Dermis blood vessel endothelial cell (primary cell): ENCODE measurements at places on chromosomes 6 and 20.
A peak's percentile ranks its signal among the peaks of the same experiment; 100 is the strongest.

DNA sequence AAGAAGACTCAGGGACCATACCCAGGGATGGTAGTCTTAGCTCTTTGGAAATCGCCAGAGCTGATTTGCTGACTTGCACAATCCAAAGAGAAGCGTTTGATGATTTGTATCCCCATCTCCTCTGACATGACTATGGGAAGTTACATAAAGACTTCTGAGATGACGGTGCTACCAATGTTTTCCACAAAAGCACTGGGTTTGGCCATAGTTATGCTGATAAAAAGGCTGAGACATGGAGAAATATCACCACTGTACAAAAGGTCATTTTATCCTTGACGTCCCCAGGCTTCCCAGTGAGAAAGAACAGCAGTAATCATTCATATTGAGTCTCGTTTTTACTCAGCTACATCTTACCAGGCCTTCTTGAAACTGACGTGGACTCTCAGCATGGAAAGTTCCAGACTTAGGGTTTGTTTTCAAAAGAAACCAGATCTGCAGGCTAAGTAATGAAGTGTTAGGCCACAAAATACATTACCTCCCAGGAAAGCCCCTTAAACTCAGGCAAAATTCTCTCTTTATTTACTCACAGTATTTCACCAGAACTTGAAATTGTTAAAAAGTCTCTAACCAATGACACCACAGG lies 370.3 kb upstream of the JARID2 start:
- no peak for DNase-seq

- DNase-seq = peak; percentile 76
These were observed 18.0 kb downstream of the TUBB2A start for GRCh38 chr6:3139090-3139903.

GRCh38 chr6:15026832-15027231 lies 219.0 kb upstream of the JARID2 start:
- no peak for DNase-seq

- DNase-seq = no peak
These were observed 3.9 kb upstream of the SLC9A8 start for GRCh38 chr20:49808753-49809152.

- peak; percentile 18 for DNase-seq
These were observed 78.4 kb upstream of the FBXL4 start for GRCh38 chr6:99026135-99026534.

DNA sequence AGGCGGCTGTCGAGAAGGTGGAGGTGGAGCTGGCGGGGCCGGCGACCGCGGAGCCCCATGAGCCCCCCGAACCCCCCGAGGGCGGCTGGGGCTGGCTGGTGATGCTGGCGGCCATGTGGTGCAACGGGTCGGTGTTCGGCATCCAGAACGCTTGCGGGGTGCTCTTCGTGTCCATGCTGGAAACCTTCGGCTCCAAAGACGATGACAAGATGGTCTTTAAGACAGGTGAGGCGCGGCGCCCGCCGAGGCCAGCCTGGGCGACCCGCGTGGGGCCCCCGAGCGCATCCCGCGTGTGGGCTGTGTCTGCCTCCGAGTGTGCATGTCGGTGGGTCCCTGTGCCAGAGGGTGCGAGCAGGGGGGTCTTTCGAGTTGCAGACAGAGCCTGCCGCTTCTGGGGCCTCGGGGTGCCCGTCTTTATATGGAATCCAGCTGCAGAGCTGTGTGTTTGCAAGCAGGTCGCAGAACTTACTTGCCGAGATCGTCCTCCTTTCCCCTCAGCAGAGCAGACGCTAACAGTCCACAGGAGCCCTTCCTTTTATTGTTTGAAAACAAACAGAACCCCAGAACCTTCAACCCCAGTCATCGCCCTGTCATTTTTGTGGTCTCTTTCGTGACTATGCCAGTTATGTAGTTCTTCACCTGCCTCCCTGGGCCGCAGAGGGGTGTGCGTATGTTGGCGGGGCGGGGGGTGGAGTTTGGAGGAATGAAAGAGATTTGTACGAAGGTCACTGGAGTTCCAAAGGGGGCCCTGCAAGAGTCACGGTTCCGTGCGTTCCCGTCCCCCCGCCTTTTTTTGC lies 766 bp downstream of the SLC16A10 start:
- DNase-seq = peak; percentile 9

GRCh38 chr6:92762443-92763273 lies 656.7 kb downstream of the EPHA7 start:
- DNase-seq = no peak

GRCh38 chr6:99195986-99196655 lies 153.4 kb downstream of the FAXC start:
- no peak for DNase-seq

GRCh38 chr6:33206864-33207551 lies 1.3 kb upstream of the RING1 start:
- DNase-seq = peak; percentile 56

DNA sequence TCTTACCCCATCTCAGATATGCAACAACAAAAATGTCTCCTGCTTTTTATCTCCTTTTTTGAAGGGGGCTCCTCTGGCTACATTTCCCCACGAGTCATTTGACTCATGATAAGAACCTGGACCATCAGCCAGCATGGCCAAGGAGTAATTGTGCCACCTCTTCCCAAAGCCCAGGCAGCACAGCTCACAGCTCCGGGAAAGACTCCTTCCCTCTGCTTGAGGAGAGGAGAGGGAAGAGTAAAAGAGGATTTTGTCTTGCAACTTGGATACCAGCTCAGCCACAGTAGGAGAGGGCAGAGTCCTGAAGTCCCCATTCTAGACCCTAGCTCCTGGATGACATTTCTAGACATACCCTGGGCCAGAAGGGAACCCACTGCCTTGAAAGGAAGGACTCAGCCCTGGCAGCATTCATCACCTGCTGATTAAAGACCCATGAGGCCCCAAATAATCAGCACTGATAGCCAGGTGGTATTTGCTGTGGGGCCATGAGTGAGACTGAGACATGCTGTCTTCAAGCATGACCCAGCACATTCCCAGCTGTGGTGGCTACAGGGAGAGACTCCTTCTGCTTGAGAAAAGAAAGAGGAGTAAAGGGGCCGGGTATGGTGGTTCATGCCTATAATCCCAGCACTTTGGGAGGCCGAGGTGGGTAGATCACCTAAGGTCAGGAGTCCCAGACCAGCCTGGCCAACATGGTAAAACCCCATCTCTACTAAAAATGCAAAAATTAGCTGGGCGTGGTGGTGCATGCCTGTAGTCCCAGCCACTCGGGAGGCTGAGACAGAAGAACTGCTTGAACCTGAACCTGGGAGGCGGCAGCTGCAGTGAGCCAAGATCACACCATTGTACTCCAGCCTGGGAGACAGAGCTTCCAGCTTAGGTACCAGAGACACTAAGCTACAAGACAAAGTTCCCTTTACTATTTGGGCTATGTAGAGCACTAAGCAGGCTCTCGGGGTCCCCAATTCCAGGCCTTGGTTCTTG lies 28.1 kb downstream of the NCOA6 start:
- DNase-seq = no peak

DNA sequence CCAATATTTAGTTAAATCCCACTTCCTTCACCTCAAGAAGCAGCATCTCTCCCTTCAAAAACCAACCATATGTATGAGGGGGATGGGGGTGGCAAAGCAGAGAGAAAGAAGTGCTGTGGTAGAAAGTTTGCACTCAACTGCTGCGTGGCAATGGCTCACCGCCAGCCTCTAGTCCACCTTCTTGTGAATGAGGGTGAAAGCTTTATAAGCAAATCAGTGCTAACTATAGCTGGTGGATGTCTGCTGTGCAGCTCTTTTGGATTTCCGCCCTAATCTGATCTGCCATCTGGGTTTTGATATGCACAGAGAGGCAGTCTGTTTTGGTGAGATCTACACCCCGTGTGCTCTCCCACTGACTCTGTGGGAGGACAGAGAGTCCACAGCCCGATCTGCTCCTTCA lies 281.2 kb upstream of the SUPT3H start:
- no peak for DNase-seq

- peak; percentile 74 for DNase-seq
These were observed 29.8 kb downstream of the NEDD9 start for GRCh38 chr6:11202513-11203305.

DNA sequence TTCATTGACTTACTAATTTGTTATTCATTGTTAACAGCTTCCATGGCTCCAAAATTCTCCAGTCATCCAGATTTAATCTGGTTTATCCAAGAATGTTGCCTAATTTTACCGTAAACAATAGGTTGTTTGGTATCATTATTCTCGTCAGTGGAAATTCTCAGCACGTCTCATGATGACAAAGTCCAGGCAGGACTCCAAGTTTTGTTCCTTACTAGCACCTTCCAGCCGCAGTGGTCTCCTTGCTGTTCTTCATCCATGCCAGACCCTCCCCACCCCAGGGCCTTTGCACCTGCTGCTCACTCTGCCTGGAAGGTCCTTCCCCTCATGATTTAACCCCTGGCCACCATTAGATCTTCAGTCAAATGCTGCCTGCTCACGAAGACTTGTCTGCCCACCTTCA lies 48.1 kb upstream of the NAA20 start:
- DNase-seq = no peak

DNA sequence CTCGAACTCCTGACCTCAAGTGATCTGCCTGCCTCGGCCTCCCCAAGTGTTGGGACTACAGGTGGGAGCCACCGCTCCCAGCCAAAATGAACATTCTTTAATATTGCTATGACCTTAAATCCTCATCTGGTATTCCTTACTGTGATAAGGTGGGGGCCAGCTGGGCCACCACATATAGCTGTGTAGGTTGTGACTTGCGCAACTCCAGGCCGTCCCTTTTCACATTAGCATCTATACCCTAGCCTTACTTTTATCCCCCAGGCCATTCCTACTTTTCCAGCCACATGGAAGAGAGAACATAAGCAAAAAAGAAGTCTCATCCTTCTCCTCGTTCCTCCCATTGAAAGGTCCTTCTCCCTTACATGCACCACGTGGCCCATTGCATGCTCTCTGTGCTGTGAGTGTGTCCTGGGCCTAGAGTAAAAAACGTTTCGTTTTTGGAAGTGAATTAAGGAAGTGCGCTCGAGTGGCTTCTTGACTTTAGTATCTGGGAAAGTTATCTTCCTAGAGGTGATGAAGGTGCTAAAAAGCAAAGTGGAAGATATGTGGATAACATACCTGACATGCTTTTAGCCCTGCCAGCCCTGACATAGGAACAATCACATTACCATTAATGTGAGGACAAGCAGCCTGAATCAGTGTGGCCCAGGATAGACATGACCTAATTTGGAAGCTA lies 56.8 kb upstream of the KIF13A start:
- no peak for DNase-seq

GRCh38 chr6:134954272-134955000 lies 4.5 kb upstream of the ALDH8A1 start:
- no peak for DNase-seq

DNA sequence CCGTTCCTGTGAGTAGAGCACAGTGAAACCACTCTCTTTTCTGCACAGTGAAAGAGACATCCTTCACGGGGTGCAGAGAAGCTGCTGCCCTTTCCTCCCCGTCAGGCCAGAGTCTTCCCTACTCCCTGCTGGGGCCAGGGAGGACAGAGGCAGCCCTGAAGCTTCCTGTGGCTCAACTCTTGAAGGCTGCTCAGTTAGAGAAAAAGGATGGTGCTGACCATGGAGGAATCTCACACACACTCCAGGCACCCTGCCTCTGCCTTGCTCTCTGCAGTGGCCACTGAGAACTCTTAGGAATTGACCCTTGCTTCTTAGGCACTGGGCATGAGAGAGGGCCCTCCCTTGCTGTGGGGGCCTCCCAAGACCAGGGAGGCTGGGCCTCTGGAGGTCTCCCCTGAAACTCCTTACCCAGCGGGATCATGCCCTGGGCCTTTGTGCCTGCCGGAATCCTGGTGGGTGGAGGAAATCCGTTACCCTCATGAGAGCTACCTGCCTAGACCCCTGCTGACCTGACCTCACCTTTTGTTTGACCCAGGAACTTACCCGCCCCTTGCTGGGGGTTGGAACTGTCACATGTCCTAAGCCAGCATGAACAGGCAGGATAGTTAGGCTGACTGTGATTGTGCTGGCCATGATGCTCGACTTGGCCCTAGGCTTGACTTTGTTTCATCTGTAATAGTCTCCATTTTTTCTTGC lies 65.0 kb upstream of the CD93 start:
- DNase-seq = no peak

GRCh38 chr6:6569096-6569810 lies 19.3 kb upstream of the LY86 start:
- DNase-seq = no peak

DNA sequence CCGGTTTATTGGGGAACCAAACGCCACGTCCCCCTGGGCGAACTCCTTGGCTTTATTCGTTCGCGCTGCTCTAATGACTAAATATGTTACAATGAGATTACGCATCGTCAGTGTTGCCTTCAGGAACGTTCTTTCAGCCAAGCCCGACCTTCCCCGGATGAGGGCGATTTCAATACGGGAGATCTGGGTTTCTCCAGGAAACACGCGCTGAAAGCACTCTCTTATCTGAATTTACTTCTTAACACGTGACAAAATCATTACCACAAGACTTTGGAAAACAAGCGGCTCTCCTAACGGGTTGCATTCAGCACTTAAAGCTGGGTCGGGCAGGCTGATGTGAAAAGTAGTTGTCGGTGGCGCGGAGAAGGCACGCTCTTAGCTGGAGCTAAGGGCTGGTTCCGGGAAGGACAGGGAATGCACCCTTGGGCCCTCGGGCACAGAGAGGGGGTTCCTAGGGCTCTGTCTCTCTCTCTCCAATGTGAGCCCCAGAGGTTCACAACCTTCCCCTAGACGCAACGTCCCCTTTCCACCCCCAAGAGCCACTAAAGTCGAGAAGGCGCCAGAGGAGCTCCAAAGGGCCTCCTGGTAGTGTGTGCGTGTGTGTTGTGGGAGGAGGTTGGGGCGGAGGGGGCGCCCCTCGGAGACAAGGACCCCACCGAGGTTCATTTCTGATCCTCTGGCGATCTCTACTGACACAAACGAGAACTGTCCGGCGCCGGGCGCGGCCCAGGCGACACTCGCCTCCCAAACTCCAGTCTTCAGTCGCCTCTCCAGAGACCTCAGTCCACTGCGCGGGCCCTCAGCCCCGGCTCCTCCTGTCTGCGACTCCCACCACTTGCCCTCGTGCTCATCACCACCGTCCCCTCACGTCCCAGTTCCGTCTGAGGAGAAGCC lies 7.1 kb upstream of the NKX2-2 start:
- no peak for DNase-seq

- DNase-seq = peak; percentile 66
These were observed 28.8 kb downstream of the RWDD2A start for GRCh38 chr6:83221889-83222479.

DNA sequence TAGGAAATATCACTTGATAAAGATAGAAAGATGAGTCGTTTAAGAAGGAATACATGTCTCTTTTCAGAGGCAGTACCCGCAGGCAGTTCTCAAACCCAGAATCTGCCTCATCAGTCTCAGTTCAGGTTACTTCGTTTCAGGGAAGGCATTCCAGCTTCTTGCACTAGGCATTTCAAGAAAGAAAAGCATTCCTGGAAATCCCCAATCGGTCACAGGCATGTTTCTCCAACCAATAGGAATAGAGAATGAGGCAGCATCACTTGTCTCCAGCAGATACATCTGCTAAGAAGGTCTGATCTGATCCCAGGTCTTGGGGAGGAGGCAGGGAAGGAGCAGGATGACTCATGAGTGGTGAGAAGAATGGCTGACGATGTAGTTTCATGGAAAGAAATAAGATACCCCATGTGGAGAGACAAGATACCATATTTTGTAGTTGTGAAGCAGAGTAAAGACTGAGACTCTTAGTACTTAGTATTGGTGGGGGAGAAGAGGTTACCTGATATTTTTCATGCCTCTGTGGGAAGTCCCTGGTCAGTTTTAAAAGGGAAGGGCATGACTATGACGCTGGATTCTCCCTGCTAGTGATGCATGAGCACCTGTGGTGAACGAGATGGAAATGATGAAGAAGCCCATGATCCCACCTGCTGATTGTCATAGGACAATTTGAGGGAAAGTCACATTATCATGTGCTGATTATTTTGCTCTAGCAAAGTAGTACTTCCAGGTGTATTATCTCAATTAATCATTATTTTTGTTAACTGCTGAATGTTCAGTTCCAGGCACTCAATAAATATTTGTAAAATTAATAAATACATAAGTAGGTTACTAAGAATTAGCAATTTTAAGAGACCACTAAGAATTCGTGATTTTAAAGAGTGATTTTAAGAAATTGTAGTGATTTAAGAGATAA lies 20.3 kb upstream of the HLA-DRB1 start:
- DNase-seq = peak; percentile 93
